ENCODE measurements at places on chromosomes 13 and 19. TPM values are rescaled to one million over a fixed set of nuclear protein-coding genes. Genes with fewer than 3 reads are reported as not detected.

The ACER1 gene
- total RNA-seq: not detected

The SOX1 gene
- not detected for total RNA-seq

The PTH2 gene
- total RNA-seq: not detected

The USF2 gene
- total RNA-seq: 170 TPM

The ZNF681 gene
- total RNA-seq: 0.30 TPM

- DNase-seq: no peak
These were observed 5.0 kb downstream of the WASF3 start for GRCh38 chr13:26562512-26562890.

- DNase-seq: no peak
These were observed 209.1 kb downstream of the IRS2 start for GRCh38 chr13:109577191-109577700.

- DNase-seq: no peak
These were observed 250.0 kb downstream of the RGCC start for GRCh38 chr13:41707194-41707821.

DNA sequence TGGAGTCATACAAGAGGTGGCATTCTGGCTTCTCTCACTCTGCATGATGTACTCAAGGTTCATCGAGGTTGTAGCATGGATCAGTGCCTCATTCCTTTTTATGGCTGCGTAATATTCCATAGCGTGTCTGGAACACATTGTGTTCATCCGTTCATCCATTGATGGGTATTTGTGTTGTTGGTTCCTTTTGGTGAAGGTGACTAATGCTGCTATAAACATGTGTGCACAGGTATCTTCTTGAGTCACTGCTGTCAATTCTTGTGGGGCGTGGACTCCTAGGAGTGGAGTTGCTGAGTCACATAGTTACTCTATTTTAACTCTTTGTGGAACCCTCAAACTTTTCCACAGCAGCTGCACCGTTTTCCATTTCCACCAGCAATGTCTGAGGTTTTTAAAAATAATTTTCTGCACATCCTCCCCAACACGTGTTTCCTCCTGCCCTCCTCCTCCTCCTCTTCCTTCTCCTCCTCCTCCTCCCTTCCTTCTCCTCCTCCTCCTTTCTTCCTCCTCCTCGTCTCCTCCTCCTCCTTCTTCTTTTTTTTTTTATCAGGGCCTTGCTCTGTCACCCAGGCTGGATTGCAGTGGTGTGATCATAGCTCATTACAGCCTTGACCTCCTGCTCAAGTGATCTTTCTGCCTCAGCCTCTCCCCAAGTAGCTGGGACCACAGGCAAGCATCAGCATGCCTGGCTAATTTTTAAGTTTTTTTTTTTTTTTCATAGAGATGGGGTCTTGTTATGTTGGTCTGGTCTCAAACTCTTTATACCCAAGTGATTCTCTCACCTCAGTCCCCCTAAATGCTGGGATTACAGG is 2.0 kb upstream of the TMEM221 start:
- no peak for DNase-seq

DNA sequence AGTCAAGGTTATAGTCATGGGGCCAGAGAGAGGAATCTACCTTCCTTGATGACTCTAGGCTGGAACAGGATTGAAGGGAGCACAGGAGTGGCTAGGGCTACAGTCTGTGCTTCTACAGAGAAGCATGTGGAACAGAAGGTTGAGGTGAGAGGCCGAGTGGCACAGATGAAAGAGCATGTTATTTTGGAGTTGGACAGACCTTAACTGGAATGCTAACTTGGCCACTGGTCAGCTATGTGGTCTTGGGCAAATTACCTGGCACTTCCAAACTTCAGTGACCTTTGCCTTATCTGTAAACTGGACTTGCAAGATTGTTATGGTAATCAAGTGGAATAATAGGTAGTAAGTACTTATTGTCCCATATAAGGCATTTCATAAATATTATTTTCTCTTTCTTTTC is 252.7 kb downstream of the KCNRG start:
- DNase-seq: no peak

DNA sequence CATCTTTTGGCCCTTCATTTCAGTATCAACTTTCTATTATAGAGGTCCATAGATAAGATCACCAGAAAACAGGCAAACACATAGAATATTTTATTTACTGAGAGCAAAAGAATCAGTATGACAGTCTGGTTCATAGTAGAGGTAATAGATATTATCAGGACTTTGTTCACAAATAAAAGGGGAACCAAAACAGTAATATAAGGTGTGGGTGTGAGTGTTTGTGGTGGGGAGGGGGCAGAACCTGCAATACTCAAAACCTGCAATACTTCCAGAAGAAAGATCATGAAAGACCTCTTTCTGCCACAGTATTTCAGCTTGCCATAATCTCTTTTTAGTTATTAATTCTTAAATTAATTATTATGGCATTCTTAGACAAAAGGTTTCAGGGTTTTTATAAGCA is 578.7 kb upstream of the SLITRK1 start:
- DNase-seq: no peak

DNA sequence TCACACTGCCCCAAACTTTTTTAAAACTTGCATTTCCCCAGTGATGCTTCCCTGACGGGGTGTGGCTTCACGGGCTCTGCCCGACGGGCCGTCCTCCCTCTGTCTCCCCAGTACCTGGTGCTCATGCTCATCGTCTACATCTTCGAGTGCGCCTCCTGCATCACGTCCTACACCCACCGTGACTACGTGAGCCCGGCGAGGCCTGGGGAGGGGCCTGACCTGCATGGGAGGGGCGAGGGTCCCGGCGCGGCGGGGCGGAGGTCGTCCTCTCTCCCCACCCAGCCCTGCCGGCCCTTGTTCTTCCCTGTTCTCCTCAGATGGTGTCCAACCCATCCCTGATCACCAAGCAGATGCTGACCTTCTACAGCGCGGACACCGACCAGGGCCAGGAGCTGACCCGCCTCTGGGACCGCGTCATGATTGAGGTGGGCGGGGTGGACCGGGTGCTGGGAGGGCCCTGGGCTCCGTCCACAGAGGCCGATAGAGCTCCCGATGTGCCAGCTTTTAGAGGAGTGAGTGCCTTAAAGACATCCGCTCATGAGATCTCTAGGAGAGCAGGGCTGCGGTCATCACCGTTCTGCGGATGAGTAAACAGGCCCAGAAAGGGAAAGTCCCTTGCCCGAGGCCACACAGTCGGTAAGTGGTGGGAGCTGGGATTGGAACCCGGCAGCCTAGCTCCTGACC is 6.9 kb downstream of the UPK1A start:
- peak; percentile 52 for DNase-seq

- DNase-seq: peak; percentile 26
These were observed 772 bp downstream of the GPC6 start for GRCh38 chr13:93227280-93227877.

DNA sequence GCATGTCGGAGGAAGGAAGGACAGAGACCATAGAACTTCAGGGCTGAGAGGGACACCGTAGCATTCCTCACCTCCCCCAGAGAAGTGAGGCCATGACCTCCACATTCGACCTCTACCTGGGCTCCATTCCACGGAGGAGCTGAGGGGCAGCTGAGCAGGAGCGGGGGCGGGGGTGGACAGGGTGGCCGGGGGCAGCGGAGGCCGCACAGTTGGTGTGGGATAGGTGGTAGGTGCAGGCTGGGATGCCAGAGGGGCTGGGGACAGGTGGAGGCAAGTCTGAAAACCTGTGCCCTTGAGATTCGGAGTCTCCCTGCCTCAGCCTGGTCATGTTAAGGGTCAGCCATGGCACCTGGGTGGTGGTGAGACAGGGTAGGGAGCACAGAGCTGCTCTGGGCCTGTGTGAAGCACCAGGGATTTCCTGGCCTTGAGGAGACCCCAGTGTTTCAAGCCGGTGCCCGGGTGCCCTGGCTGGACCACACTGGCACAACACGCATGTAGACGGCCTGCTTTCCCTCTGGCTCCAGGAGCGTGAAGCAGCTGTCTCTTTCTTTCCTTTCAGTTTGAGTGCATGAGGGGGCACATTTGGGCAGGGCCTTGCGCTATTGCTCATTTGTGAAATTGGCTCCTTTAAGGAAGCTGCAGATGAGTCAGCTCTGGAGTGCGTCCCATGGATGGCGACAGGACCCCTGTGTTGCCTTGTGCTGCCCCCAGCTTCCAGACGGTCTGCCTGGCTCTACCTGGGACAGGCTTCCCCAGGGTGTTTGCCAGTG is 51.8 kb downstream of the TSSK6 start:
- DNase-seq: peak; percentile 38

DNA sequence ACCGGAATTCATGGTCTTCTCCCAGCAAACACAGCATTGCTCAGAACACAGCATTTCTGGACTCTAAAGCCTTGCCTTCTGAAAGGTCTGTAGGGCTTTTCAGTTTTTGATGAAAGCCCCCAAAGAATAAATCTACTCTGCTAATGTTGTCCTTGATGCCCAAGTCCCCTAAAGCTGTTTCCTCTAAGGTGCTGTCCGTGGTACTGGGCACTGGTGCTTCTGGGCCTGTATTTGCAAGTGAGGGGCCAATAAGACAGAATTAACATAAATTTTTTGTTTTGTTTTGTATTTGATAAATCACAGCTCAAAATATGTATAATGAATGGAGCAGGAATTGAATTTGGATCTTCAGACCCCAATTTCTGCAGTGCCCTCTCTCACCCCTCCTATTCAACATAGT is 12.1 kb upstream of the LGALS13 start:
- no peak for DNase-seq

DNA sequence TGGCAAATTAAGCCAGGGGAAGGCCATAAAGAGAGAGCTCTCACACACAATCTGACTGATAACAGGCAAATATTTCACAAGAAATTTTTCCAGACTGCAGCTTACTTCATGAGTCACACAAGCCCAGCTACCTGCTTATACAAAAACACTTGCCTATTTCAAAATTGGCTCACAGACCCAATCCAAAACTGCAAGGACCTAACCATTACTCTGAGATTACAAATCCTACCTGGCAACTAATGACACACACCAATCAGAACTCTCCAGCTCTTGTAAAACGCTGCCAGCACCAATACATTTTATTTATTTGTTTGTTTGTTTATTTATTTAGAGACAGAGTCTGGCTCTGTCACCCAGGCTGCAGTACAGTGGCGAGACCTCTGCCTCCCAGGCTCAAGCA is 18.1 kb upstream of the ZFP82 start:
- no peak for DNase-seq

DNA sequence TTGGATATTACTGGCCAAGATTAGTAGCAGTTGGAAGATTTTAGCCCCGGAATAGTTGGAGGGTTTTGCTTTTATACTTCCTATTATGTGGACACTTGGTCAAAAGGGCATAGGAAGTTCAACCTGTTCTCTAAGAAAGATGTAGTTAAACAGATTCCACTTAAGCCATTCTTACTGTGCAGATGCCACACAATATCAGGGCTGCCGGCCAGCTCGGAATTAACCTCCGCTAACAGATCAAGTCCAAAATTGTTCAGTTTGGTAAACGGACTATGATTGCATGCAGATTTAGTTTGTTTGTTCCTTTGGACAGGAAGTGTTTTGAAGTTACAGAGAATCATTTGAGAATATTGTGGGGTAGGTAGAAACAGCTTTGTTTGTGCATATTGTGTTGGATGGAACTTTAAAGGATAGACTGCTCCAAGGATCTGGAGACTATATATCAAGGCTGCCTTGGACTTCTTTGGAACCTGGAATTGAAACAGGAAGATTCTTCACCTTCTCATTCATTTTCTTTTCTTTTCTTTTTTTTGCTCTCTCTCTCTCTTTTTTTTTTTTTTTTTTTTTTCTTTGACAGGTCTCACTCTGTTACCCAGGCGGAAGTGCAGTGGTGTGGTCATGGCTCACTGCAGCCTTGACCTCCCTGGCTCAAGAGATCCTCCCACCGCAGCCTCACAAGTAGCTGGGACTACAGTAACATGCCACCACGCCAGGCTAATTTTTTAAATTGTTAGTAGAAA is 5.0 kb upstream of the SPRY2 start:
- peak; percentile 49 for DNase-seq
